ENCODE measurements at places on chromosomes 3 and 15.
A peak's percentile ranks its signal among the peaks of the same experiment; 100 is the strongest.

DNA sequence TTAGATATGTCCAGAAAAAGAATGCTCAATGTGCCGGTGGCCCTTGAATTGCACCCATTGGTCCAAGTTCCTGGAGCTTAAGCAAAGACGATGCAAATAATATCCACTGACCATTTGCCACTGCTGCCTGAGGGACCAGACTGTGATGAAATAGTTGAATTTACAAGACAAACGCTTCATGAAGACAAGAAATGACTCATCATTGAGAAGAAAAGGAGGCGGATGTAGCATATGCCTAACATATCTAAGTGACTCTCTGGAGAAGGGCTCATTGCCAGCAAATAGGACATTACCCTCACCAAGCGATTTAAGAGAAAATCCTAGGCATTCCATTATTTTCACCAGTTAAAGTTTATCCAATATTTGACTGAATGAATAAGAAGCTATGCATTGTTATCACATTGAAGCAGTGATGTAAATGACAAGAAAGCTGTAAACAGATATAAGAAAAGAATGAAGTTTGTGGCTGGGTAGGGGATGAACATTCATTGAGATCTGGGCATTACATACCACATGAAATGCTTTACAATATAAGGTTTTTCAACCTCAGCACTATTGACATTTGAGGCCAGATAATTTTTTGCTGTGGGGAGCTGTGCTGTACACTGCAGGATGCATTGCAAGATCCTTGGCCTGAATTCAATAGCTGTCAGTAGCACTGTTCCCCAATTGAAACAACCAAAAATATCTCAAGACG lies 48.9 kb upstream of the CPNE4 start:
- DNase-seq: peak; percentile 3

- no peak for DNase-seq
Observed at GRCh38 chr3:35970793-35971192, 331.5 kb downstream of the ARPP21 start.

DNA sequence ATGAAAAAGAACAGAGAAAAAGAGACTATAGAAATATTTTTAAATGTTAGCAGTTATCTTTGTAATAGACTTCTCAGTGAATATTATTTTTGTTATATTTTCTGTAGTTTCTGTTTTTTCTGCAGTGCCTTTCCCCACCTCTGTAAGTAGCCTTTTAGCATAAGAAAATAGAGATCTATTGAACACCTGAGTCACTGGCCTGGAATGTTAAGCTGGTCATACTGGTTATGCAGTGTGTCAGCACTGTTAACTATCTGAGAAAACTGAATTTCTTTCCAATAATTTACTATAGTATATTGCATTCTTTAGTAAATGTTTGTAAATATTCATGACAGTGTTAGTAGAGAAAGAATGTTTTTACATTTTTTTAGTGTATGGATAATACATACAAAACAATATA lies 79.8 kb downstream of the NECTIN3 start:
- DNase-seq: peak; percentile 72

DNA sequence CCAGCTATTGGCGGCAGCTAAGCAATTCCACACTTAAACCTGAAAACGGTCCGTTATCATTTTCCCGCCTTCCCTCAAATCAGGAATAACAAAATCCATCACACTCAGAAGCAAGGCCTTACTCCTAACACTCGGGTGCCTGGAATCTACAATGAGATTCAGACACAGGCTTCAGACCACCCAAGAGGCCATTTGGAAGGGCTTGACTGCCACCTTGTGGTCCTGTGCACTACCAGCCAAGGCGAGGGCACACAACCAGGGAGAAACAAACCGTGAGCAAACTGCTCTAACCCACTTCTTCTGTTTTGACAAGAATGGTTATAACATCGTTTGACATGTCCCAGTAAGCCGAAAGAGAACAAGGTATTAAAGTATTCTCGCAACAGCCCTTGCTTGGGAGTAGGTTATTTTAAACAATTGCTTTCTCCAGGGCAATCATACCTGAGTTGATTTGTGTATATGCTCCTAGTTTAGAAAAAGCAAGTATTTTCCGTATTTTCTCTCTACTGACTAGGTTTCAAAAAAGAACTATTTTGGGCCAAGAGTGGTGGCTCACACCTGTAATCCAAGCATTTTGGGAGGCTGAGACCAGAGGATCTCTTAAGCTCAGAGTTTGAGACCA lies 40.1 kb upstream of the TAFA4 start:
- DNase-seq: peak; percentile 22

GRCh38 chr3:143170676-143171075 lies 51.1 kb downstream of the CHST2 start:
- DNase-seq: no peak

DNA sequence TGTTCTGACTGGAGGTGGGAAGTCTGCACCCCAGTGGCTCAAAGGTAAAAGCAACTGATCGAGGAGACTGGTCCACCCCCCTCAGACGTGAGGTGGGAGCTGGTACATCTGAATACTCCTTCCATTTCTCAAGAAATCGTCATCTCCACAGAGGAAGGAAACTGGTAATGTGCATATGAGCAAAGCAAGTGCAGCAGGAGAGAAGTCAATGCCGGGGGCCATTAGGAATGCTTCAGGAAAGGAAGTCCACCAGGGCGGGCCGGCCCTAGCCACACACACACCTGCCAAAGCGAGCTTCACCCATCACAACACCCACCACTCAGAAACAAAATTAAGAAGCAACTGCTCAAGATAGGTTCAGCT lies 8.5 kb downstream of the TBC1D2B start:
- DNase-seq: no peak
